ENCODE measurements at places on chromosomes 11 and 22.

DNA sequence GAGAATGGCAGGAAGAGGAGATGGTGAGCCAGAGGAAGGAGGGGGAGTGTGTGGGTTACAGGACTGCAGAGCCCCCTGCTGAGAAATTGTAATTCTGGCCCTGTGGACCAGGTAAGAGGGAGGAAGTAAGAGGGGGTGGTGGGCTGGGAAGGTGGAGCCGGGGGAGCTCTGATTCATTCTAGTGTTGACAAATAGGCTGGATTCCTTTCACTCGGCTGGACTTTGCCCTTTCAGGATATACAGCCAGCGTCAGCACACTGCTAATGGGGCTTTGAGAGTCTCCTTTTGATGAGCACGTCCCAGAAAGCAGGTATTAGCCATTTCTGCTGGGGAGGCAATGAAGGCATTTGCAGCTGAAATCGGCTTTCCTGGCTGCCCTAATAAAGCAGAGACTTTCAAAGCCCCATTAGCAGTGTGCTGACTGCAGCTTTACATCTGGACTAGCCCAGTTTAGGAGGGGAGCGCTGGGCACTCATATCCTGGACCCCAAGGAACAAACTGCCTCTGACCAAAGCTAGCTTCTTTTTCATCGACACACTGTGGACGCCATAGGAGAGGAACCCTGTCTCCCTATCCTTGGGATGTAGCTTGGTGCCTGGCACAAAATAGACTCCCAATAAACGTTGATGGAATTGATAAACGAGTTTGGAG lies 44.8 kb upstream of the CADM1 start:
- no peak for DNase-seq

DNA sequence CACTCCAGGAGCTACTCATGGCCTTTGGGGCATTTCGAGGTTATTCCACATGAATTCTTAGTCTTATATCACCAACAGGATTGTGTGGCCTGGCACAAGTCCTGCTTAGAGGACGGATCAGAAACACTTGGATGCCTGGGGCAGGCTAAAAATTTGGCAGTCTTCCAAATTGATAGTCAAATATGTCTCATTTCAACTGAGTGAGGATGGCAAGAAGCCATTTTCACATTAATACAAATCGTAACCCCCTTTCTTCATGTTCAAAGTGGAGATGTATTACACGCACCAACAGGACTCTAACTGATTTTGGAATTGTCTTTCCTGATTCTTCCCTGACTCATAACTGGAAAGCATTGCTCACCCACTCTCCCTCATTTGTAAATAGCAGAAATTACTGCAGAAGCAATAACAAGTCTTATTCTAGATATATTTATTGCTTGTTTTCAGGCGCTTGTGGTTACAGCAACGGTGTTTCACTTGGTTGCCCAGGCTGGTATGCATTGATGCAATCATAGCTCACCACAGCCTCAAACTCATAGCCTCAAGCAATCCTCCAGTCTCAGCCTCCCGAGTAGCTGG lies 10.3 kb upstream of the CCDC86 start:
- no peak for DNase-seq

- no peak for DNase-seq
These were observed 136.9 kb upstream of the SYT13 start for GRCh38 chr11:45423036-45423435.

DNA sequence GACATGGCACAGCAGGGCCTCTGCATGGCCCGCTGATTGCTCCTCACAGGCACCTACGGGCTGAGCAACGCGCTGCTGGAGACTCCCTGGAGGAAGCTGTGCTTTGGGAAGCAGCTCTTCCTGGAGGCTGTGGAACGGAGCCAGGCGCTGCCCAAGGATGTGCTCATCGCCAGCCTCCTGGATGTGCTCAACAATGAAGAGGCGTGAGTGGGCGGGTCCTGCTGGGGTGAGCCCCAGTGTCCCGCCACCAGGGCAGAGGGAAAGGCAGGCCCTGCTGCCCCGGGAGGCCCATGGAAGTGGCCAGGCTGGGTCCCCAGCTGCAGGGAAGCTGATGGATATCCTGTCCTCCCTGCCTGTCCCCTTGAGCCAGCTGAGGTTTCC lies 18.6 kb upstream of the DGCR8 start:
- DNase-seq: no peak

DNA sequence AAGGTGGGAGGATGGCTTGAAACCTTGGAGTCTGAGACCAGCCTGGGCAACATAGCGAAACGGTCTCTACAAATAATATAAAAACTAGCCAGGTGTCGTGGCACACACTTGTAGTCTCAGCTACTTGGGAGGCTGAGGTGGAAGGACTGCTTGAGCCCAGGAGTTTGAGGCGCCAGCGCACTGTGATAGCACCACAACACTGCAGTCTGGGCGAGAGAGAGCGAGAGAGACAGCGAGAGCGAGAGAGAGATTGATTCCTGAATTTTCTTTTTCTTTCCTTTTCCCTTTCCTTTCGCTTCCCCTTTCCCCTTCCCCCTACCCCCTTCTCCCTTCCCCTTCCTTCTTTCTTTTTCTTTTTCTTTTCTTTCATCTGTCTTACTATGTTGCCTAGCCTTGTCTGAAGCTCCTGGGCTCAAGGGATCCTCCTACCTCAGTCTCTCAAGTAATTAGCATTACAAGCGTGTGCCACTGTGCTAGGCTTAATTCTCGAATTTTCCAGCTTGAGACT lies 162.4 kb upstream of the ZBED5 start:
- DNase-seq: no peak

- DNase-seq: no peak
These were observed 33.3 kb downstream of the ME3 start for GRCh38 chr11:86639137-86639536.
